ENCODE measurements at places on chromosomes 11 and 22. TPM values are rescaled to one million over a fixed set of nuclear protein-coding genes. Genes with fewer than 3 reads are reported as not detected.

- H3K27me3 ChIP-seq = no peaks in the 10 kb centered on the region
- H3K27ac ChIP-seq = no peak overlapping the region
- H3K4me3 ChIP-seq = no peak overlapping the region
- peaks cover 55% of the 10 kb centered on the region for H3K36me3 ChIP-seq
- DNase-seq = no peak
Observed at GRCh38 chr22:17874231-17874905, 100.1 kb upstream of the BID start.

CHST1 gene
- not detected for total RNA-seq

- no peak overlapping the region for H3K4me3 ChIP-seq
- H3K36me3 ChIP-seq = no peaks in the 10 kb centered on the region
- H3K4me1 ChIP-seq = peaks cover 19% of the 10 kb centered on the region
Observed at GRCh38 chr22:45896153-45896951, 80.6 kb downstream of the WNT7B start.

CCDC179 gene
- total RNA-seq = not detected

DNA sequence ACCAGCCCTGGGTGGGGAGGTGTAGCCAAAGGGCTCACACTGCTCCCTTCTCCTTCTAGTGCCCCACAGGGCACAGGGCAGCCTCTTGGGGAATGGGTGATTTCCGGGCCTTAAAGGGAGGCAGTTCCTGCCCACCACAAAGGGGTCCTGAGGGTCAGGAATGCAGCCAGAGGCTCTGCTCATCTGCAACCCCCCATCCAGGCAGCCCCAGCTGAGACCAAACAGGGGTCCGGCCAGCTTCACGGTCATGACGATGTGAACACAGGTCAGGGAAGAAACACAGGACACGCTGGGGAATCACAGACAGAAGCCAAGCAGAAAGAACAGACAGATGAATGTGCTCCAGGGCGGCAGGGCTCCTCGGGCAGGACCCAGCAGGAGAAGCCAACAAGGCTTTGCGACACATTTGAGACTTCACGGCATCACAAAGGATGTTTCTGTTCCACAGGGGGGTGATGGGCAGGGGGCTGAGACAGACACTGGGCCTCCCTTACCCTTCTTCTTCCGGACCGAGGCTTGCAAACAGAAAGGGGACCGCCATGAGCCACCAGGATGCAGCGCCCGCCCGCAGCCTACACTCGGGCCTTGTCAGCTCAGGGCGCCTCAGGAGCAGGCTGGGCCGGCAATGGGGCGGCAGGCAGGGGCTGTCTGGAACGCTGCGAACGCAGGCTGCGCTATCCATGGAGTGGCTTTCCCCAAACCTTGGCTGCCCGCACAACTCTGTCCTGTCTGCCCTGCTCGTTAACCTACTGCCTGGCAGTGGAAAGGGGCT is 101.9 kb downstream of the CTTN start:
- H3K4me3 ChIP-seq = no peak overlapping the region
- DNase-seq = no peak
- H3K27ac ChIP-seq = no peak overlapping the region
- no peaks in the 10 kb centered on the region for H3K36me3 ChIP-seq
- H3K27me3 ChIP-seq = peaks cover 4% of the 10 kb centered on the region
- H3K4me1 ChIP-seq = peaks cover 5% of the 10 kb centered on the region

DNA sequence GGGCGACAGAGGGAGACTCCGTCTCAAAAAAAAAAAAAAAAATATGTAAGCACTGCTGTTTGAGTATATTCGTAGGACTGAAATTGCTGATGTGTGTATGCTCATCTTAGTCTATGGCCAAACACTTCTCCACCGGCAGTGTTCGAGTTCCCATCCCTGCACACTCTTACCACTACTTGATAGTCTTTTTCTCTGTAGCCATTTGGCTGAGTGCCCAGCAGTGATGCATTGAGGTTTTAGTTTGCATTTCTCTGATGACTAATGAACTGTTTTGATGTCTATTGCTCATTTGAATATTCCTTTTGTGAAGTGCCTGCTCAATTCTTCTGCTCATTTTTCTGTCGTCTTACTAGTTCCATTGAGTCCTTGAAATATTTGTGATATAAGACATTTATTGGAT is 1.9 kb downstream of the TIRAP start:
- DNase-seq = peak; percentile 80
- peaks cover 8% of the 10 kb centered on the region for H3K4me1 ChIP-seq
- H3K27me3 ChIP-seq = no peaks in the 10 kb centered on the region
- H3K36me3 ChIP-seq = no peaks in the 10 kb centered on the region

SCGB2A2 gene
- total RNA-seq = not detected

- peak within 1 kb of the TSS; percentile 39 for H3K4me3 ChIP-seq
- H3K27me3 ChIP-seq = peaks cover 27% of the 10 kb centered on the region
- no peaks in the 10 kb centered on the region for H3K36me3 ChIP-seq
- H3K4me1 ChIP-seq = peaks cover 17% of the 10 kb centered on the region
Observed at GRCh38 chr22:35540595-35541253, at the start of gene RASD2. TSS of gene RASD2 (plus strand) at chr22:35540831. CDS start at chr22:35546810, 5,979 bp downstream.

DNA sequence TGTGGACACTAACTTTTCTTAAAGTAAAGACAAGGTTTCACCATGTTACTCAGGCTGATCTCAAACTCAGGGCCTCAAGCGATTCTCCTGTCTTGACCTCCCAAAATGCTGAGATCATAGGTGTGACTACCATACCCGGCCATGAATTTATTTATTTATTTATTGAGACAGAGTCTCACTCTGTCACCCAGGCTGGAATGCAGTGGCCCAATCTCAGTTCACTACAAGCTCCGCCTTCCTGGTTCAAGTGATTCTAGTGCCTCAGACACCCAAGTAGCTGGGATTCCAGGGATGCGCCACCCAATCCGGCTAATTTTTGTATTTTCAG is 29.7 kb upstream of the PCF11 start:
- no peaks in the 10 kb centered on the region for H3K4me1 ChIP-seq
- no peaks in the 10 kb centered on the region for H3K27me3 ChIP-seq
- no peaks in the 10 kb centered on the region for H3K36me3 ChIP-seq
- H3K4me3 ChIP-seq = no peak overlapping the region

Measured in SJSA1 (cell line).